HFFc6 (cell line): ENCODE measurements at places on chromosomes 3 and 15. TPM values are rescaled to one million over a fixed set of nuclear protein-coding genes. Genes with fewer than 3 reads are reported as not detected.

DNA sequence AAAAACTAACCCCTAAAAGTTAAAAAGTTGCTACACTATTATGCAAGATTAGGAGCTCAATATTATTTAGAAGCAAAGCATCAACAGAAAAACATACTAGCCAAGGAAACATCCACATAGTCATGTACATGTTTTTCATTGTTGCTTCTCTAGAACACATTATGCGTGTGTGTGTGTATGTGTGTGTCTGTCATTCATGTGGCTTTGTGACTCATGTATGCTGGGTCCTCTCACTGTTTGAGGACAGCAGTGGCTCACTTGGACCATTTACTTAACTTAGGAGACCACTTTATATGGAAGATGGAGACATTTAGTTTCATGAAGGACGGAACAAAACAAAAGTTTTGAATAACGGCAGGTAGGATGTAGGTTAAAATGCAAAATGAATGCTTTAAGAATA, 219.4 kb upstream of the THBS1 start:
- DNase-seq, result no peak

- no peak for DNase-seq
These were observed 42.8 kb upstream of the FEZF2 start for GRCh38 chr3:62416144-62416543.

DNA sequence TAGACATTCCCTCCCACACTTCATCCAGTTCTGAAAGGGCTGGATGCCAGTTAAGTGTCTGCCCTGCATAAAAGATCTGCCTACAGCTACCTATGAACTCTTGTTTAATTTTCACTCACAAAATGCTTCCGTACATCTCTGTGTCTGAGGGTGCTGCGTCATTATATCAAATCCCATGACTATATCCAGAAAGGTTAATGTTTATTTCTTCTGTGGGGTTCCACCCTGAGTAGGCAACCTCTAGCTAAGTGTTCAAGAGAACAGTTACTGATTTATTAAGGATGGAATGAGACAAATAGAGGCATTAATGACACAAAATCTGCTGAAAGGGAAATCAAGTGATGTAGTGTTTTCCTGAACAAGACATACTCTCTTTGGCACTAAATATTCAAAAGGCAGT, 220.2 kb downstream of the MTHFS start:
- DNase-seq, result no peak

DNA sequence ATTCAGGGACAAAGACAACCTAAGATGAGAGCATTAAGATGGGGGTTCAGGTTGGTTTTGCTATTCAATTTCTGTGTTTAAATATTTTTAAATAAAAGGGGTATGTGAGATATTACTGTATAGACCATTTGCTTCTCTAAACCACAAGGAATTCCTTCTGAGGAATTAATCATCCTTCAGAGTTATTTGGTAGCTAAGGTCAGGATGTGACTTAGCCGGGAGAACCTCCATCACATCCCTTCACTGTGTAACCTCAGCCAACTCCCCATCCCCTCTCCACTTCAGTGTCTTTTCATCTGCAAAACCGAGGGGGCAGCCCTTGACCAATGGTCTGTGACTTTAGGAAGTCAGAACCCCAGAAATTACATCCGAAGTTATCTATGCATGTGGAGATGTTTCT, 48.7 kb upstream of the SKOR1 start:
- peak; percentile 10 for DNase-seq

- DNase-seq, result no peak
These were observed 475.4 kb upstream of the CNTN3 start for GRCh38 chr3:75089841-75090240.

GRCh38 chr3:31996195-31996594, 14.6 kb downstream of the ZNF860 start:
- DNase-seq, result no peak

GRCh38 chr3:17232442-17232841, 347.7 kb downstream of the PLCL2 start:
- DNase-seq, result no peak

GRCh38 chr3:45064512-45065372, 38.6 kb downstream of the CLEC3B start:
- DNase-seq, result peak; percentile 94

DNA sequence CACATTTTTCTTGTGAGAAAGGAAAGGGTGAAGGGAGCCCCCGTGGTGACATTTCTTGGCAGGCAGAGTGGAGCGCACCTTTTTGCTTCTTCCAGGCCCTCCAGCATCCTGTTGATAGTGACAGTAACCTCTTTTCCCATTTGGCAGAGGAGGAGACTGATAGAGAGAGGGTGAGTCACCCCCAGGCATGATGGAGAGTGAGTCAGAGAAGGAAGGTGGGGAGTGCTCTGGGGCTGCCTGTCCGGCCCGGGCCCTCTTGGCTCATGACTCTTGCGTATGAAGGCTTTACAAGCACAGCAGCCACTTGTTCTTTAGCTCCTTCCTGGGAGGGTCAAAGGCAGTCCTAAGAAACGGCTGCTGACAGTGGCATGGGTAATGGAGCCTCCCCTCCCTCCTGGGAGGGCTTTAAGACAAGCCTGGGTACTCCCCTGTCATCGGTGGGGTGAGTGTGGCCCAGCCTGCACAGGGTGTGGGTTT, 16.0 kb downstream of the ANKRD63 start:
- peak; percentile 90 for DNase-seq

DNA sequence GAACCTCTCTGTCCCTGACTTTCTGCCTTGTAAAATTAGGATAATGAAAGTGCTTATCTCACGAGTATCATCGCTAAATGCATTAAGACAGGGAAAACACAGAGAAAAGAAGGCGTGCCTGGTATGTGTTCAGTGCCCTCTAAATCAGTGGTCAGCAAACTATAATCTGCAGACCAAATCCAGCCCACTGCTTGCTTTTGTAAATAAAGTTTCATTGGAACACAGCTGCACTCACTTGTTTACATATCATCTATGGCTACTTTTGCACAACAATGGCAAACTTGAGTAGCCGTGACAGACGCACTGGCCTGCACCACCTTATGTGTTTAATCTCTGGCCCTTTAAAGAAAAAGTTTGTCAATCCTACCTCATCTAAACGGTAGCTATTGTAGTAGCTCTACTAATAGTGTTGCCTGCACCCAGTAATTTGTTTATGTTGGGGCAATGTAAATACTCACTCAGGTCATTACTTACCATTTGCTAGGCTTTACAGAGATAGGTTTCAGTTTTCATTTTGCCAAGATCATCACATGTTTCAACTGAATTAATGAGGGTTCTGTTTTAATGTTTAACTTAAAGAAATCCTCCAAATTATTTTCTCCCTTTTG, 229.4 kb downstream of the FEZF2 start:
- no peak for DNase-seq

DNA sequence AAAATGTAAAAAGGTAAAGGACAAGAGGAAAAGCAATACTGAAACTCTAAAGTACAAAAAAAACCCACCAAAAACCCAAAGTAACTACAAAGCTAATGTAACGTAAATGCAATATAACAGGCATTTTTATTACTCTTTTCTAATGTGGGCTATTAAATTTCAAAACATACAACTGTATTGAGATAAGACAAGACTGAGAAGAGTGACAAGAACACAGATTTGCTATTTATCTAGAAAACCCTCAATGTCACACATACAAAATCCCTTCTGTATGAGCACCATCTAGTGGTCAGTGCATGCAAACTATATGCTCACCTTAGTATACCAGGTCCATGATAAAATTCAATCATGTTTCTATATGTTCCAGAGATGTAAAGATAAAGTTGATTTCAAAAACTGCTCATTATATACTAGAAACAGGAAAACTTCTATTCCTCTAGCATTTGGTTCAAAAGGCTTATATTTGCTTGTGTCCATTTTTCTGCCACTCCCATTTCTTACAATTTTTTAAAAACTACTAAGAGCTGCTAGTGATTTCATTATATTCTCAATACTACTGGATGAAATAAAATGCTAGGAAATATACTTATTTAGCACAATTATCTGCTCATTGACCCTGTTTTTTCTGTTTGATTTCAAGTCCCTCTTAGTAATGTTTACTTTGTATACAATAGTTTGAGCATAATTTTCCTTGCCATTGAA, 111.4 kb downstream of the DLG1 start:
- peak; percentile 37 for DNase-seq

GRCh38 chr15:38610748-38611147, 46.1 kb upstream of the RASGRP1 start:
- no peak for DNase-seq

- DNase-seq, result no peak
These were observed 71.4 kb upstream of the HACD2 start for GRCh38 chr3:123656274-123656673.

- no peak for DNase-seq
These were observed 345.0 kb downstream of the TUSC7 start for GRCh38 chr3:117054556-117054955.

- DNase-seq, result no peak
These were observed 445.4 kb downstream of the EPHB1 start for GRCh38 chr3:135240426-135240825.

DNA sequence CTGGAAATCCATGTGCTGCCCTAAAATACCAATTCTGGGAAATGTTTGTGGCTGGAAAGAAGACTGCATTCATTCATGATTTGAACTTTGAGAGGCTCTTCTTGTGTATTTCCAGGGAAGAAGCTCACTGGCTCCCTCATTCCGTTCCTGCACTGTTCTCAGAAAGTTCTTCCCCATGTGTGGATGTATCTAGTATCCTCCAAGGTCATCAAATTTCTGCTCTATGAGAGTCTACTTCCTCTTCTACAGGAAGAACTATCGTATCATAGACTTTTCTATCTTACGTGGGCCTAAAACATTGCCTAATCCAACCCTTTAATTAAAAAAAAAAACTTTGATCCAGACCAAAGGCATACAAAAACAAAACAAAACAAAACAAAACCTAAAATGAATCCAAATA, 2.9 kb downstream of the CCR3 start:
- DNase-seq, result no peak

DNA sequence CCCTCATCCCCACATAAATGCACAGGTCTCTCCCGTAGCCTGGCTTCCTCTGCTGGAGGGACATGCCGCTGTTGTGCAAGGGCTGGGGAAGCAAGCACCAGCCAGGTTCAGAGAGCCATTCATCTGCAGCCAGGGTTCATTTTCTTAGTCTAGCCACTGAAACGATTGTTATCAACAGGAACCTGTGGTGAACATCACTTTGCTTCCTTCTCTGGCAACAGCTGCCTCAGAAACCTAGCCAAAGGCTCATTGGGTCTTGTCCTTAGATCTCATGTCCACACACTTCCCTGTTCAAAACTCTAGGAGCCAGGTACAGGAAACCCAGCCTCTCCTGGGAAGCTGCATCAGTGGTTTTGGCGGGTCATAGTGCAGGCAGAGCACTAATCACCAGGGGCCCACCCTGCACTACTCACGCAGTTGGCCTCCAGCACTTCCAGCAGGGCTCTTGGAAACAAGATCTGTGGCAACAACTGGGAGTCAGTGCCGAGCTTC, 47.0 kb downstream of the OXNAD1 start:
- no peak for DNase-seq

DNA sequence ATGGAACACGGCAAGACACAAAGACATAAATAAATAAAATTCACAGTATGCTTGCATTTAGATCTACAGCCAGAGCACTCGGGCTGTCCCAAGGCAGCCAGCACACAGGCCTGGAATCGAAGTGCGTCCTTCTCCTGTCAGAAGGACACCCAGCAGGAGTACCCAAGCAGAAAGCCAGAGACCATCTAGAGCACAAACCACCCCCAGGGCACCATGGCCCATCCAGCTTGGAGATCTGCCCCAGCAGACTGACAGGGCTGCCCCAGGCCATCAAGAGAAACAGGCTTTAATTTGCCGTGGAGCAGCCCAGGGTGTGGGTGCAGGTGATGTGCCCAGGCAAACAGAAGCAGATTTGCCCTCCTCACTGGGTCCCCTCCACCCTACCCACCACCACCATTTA, 7.8 kb upstream of the SPATA12 start:
- no peak for DNase-seq

GRCh38 chr15:96187341-96188305, 142.9 kb upstream of the NR2F2 start:
- DNase-seq, result no peak

DNA sequence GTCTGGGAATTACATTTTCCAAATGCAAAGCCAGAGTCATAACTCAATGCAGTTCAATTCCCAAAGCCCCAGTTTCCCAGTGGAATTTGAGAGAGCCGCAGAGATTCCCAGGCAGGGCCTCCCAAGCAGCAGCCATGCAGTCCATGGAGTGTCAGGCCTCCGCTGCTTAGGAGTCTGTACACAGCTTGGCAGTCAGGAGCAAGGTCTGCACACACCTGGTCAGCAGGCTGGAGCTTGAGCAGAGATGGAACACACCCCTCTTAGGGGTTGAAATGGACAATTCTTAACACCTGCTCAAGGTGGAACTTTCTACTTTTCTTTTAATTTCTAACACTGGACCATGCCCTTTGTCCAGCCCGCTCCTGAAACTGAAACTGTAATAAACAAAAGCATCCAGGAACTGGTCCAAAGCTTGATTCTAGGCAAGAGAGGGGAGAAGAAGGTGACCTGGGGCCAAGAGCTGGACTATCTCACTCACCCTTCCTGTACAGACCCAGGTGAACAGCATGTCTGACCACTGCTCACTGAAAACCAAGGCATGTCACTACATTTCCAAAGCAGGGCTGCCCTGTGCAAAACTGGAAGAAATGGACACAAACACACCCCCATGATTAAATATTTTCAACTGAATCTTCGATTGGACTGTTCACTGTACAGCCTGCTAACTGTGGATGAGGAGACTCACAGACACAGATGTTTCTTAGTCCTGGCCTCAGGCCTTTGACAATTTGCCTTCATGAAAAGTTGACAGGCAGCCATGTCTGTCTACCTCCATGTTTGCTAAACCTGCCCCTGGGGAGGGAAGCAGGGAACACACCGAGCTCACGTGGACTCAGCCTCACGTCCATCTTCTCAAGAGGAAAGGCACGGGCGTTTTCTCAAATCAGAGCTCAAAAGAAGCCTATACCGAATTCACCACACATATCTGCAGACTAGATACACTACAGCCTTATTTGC, 48.6 kb upstream of the DUSP7 start:
- no peak for DNase-seq

DNA sequence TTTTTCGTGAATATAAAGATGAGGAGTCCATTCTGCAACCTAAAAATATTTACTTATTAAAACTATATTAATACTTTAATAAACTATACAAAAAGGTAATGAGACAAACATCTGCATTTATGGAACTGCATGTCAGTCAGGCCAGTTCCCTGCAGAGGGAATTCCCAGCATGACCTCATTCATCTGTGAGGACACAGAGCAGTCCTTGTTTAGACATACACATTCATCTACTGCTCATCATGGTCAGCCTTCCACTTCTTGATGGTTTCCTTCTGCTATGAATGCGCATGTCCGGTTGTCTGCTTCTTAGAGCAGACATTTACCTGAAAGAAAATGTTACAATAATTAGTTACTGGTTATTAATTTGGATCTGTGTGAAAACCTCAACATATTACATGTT, 3.3 kb upstream of the ACTR8 start:
- no peak for DNase-seq

- DNase-seq, result no peak
These were observed 245.0 kb downstream of the ZMAT3 start for GRCh38 chr3:178826435-178827123.

Gene TGM4
- not detected in 3 replicates for total RNA-seq

Gene CP
- total RNA-seq, result not detected in 3 replicates

Gene ADGRG7
- total RNA-seq, result not detected in 3 replicates

Gene SHISA5
- total RNA-seq, result 269 to 286 TPM (median 273 TPM) in 3 replicates

Gene GOLGA6D
- total RNA-seq, result not detected in 2 replicates

Gene GABRR3
- not detected in 3 replicates for total RNA-seq

Gene SNTN
- total RNA-seq, result not detected in 3 replicates

Gene ARGFX
- not detected in 2 replicates for total RNA-seq

Gene THOC7
- total RNA-seq, result 67.8 to 77.1 TPM (median 74.5 TPM) in 3 replicates

Gene BCL2A1
- total RNA-seq, result not detected in 3 replicates
